Activated T-cell treated with anti-CD3 and anti-CD28 coated beads, Interleukin-2, amount 50 U/mL, for 4 hours (primary cell): ENCODE measurements at places on chromosomes 5 and 9.

DNA sequence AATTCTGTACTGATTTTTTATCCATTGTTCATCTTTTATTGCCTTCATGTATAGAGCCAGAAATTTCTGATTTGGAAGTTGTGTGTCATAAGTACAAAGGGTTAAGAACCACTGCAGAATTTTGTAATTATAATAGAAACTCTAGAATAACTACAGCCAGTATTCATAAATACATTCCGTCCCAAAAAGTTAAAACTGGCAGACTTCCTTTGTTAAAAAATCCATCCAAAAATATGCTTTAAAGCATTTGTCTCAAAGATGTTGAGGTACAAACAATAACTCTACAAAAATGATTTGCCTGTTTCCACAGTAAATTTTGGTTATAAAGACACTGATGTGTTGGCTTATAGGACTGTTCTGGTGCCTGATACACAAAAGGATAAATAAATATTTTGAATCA, 436.6 kb downstream of the DTWD2 start:
- no peak for DNase-seq

GRCh38 chr5:14588145-14588544, 6.6 kb downstream of the OTULINL start:
- no peak for DNase-seq

DNA sequence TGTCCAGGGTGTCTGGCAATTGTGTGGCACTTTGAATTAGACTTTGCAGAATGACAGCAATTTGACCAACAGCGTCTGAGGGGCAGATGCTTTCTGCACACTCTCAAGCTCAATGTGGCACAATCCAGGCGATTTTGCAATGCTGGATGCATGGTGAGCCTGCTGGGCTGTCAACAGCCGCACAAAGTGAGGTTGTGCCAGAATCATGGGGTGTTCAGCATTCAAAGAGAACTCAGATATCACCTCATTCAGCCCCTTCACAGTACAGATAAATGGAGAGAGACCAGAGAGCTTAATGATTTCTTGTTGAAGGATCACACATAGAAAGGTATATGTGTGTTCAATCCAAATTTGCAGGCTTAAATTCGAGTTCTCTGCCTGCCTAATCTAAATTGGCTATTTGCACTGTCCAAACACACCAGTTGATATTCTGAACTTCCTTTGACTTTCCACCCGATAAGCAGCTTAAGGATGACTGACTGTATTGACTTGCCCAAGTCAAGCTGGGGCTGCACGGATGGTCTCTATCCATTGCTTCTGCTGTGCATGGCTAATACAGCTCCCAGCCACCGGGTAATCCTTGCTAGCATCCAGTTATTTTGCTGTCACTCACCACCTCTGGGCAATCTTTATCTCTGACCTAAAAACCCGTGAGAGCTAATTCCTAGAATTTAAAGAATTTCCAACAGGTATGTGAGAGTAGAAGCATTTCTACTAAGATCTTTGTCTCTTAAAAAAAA, 157.9 kb upstream of the TAS2R1 start:
- no peak for DNase-seq

GRCh38 chr5:37532976-37533740, 154.0 kb downstream of the WDR70 start:
- no peak for DNase-seq

- DNase-seq: no peak
These were observed 1.1 kb upstream of the CEP72 start for GRCh38 chr5:610744-611730.
